ENCODE measurements at places on chromosomes 2 and 18.

DNA sequence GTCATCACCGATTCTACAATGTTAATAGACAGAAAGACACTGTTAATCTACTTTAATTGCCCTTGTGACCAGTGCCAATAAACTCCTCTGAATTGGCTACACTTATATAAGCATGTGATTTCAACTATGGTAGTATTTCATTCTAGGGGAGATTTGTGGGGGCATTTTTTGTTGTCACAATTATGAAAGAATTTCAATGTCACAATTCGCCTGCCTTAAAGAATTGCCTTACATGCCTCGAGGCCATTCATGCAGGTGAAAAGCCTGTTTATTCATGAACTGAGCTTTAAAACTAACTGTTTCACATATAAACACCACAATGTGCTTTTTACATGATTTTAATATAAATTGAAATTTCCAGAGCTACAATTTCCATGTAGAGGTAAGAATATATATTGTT lies 162.8 kb downstream of the GCA start:
- no peak for DNase-seq

DNA sequence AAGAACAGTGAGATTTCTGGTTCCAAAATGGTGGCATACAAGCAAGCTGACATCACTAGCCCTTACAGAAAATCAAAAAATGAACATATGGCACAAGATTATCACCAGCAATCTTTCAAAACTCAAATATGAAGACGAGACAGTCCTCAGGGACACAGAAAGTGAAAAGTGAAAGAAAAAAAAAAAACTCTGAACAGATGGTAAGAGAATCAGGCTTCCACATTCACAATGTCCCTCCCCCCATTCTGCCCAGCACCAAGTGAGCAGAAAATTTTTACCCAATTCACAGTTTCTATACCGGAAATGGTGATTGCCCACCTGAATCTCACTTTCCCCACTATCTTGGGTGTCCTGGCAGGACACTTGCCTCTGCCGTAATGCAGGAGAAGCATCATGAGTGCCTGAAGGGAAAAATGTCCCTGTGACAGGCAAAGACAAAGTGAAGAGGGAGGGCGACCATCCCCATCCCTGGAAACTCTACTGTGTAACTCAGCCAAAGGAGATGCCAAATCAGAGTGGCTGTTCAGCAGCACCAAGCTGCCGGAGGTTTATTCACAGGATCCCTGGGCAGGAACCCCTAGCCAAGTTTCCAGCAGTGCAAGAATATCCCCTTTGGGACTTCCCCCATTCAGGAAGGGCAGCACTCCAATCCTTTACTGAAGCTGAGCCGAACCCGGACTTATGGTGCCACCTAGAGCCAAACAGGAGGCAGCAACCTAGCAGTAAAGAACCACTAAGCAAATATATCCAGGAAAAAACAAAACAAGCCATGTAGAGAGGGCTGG lies 312.2 kb downstream of the LRATD1 start:
- no peak for DNase-seq

- no peak for DNase-seq
Measured at GRCh38 chr18:63749489-63749888, 25.7 kb upstream of the SERPINB7 start.

GRCh38 chr2:170204298-170204951 lies 26.5 kb downstream of the MYO3B start:
- no peak for DNase-seq
